ENCODE measurements at places on chromosomes 13 and 19. TPM values are rescaled to one million over a fixed set of nuclear protein-coding genes. Genes with fewer than 3 reads are reported as not detected.
A peak's percentile ranks its signal among the peaks of the same experiment; 100 is the strongest.

DNA sequence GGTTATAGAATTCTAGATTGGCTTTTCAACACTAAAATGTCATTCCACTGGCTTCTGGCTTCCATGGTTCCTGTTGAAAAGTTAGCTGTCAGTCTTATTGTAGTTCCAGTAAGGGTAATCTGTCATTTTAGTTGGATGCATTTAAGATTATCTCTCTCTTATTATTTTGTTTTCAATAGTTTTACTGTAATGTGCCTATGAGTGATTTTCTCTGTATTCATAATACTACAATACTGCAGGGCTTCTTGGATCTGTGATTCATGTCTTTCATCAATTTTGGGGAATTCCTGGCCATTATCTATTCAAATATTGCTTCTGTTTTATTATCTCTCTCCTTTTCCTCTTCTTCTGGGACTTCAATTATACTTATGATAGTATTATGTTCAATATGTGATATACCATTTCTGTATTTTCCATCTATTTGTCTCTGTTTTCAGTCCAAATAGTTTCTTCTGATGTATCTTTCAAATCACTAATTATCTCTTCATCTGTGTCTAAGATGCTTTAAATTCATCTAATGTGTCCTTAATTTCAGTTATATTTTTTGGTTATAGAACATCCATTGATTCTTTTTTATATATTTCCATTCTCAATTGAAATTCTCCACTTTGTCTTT lies 101.5 kb downstream of the KCTD15 start:
- no peak for DNase-seq

DNA sequence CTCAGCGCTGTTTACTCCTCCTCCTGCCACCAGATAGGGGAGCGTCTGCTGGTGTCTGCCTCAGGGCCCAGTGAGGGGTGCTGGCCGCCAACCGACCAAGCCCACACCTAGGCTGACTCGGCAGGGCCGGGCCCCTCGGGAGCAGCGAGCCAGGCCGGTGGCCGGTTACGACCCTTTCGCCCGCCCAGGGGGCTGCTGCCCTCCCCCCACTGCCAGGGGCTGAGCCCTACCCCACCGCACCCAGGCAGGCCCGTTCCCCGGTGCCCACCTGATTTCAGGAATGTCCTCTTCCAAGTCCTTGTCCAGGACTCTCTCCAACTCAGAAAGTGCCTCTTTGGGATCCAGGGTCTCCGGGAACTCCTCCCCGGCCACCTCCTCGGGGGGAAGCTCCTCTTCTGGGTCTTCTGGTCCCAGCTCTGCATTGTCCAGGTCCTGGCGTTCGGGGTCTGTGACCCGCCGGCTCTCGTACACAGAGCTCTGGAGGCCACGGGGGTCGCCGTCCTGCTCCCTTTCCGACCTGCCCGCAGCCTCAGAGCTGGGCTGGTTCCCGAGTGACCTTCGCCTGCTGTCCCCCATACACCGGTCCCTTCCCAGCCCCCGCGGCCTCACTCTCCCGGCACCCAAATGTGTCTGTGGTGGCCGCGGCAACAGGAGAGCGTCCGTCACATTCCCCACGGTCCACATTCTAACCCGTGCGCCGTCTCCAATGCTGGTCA lies 31.0 kb upstream of the MIER2 start:
- DNase-seq: no peak

DNA sequence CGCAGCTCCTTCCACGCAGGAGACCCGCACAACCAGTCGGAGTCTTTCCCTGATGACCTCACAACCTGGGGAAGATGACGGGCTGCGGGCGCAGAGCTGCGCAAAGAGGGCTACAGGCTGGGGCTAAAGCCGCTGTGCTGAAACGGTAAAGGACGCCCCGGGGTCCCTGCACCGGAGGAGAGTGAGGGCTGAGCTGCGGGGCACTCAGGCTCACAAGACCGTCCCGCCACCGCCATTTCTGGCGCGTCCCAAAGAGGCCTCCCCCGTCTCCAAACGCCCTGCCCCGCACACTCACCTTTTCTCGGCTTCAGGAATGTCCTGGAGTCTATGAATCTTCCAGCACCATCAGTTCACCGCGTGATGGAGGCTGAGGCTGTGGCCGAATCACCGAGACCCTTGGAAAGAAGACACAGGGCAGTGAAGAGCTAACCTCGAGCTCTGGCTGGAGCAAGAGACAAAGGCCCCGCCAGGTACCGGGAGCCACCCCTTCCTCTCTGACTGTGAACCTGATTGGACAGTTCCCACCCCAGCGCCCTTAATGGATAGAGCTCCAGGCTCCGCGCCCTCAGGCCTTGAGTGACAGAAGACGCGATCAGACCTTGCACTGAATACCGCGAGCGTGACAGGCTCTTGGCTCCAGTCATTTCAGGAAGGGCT lies 41.8 kb upstream of the ZNF429 start:
- peak; percentile 39 for DNase-seq

DNA sequence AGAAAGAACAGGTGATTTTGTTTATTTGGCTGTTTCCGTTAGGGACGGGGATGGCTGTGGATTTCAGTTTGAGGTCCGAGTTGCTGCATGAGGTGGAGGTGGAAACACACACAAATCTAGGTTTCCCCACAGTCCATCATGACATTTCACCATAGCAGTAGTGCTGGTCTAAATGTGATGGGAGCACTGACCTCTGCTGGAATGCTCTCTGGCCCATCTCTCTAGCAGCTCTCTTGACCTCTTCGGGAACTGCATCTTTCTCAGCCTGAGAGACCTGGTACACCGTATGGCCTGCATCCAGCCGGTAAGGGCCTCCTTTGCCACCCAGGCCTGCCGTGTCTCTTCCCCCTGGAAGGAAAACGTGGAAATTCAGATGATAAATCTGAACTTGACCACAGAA lies 154.0 kb downstream of the RGCC start:
- no peak for DNase-seq

GRCh38 chr13:96002322-96003131 lies 50.7 kb downstream of the UGGT2 start:
- DNase-seq: no peak

GRCh38 chr13:93224535-93224934 lies 2.1 kb upstream of the GPC6 start:
- DNase-seq: no peak

DNA sequence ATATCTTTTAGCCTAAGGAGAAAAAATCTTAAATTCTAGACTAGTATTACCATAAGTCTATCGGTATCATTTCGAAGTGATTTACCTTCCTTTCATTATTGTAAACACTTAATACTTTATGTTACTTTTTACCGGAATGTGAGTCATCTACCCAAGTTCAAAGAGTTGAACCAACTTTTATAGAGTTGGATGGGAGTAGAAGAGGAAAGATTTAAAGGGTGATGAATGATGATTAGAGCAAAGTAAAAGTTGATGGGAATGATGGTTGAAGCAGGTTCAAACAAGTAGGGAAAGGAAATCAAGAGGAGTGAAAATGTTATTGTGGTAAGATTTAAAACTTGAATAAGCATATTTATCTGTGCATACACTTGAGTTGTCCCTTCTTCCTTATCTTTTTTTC lies 11.3 kb upstream of the LPAR6 start:
- no peak for DNase-seq

DNA sequence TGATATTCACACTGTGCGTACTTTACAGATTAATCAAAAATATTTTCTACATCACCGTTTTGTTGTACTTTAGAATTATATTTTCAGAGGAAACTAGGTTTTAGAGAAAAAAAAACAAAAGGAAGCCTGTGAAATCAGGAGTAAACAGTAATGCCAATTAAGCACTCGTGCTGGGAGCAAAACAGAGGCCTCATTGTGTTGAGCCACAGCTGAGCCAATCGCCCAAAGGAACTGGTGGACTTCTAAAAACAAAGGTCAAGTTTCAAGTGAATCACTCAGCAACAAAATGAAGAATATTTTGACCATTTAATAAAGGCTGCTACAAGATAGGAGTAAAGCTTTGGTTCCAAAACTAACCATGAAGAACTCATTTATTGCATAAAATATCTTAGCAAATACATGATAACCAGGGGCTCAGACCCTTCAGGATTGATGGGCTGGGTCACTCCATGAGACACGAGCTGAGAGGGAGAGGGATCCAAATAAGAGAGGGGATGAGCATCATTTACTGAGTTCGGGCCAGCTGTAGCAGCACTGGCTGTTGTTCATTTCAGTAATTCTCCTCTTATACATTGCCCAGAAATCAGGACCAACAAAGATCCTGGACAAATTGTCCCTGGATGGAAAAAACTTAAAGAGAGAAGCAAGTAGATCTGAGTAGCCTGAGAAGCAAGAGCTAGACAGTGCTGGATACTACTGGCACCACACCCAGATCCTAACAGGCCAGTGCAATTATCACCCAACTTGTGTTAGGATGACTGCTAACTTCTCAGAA lies 8.3 kb upstream of the NALCN start:
- DNase-seq: no peak

GPI gene
- 658 TPM for total RNA-seq

ZNF8 gene
- 4.5 TPM for total RNA-seq

Measured in activated CD4-positive, alpha-beta memory T cell treated with anti-CD3 and anti-CD28 coated beads, Interleukin-2, amount 10 ng/mL, durations not matched to agents 7 days and 5 days (primary cell).